ENCODE measurements at places on chromosomes 1 and 21.

DNA sequence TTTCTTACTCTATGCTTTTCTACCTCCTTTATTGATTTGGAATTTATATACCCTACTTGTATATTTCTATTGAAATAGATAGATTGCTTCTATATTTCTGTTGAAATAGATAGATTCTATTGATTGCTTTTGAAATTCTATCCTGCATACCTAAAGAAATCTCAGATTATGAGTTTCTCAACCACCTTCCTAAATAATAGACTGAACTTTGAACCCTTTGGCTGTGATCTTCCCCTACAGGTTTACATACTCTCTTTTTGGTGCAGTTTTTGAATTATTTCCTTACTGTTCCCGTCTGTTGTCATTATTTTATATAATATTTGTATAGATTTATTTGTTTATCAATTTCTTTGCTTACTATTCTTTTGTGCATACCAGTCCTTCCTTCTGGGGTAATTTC is 20.4 kb upstream of the CSF3R start:
- no peak for DNase-seq

DNA sequence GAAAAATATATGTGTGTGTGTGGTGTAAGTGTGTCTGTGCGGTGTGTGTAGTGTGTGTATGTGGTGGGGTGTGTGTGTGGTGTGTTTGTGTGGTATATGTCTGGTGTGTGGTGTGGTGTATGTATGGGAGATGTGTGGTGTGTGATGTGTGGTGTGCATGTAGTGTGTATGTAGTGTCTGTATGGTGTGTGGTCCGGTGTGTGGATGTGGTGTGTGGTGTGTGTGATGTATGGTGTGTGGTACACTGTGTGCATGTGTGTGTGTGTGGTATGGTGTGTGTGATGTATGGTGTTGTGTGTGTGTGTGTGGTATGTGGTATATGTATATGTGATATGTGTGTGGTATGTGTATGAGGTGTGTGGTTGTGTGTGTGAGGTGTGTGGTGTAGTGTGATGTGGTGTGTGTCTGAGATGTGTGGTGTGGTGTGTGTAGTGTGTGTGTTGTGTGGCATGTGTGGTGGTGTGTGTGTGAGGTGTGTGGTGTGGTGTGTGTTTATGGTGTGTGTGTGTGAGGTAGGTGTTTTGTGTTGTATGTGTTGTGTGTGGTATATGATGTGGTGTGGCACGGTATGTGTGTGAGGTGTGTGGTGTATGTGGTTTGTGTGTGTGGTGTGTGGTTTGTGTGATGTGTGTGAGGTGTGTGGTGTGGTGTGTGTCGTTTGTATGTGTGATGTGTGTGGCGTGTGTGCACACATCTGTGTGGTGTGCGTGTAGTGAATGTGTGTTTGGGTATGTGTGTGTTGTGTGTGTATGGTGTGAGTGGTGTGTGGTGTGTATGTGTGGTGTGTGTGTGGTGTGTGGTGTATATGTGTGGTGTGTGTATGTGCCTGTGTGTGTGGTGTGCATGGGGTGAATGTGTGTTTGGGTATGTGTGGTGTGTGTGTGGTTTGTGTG is 35.3 kb upstream of the ABCG1 start:
- no peak for DNase-seq

DNA sequence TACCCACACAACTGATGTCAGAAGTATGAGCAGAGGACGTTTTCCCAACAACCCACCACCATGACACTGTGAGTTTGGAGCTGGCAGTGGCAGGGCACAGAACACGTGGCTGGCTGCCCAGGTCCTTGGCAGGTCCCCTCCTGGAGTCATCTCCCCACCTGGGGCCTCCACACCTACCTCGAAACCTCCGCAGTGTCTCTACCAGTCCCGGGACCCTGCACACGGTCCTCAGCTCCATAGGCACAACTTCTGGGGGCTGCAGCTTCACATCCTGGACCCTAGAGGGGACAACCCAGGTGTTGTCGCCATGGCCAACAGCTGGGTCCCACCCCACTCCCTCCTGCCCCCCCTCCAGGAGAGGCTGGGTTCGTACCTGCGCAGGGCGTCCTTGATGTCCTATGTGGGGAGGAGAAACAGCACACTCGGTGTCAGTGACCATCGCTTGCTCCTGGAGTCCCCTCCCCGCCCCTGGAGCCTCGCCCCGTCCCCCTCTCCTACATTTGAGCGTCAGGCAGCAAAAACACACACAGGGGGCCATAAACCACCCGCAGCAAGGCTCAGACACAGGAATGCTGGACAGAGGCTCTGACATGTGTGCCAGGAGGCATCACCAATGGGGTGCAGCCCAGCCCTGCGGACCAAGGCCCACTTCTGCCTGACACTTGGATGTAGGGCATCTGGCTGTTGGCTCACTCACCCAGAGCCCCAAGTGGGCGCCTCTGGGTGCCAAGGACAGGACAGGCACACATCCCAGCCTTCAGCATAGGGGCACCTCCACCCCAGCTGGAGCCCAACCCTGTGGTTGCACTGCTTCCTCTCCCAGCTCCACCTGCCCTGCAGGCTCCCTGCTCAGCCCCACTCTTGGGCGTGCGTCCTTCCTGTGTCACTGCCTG is 9.6 kb downstream of the TRIM11 start:
- no peak for DNase-seq

GRCh38 chr21:43593078-43593477 is 66.2 kb downstream of the HSF2BP start:
- DNase-seq: no peak

GRCh38 chr1:71089536-71090270 is 8.9 kb upstream of the ZRANB2 start:
- no peak for DNase-seq

DNA sequence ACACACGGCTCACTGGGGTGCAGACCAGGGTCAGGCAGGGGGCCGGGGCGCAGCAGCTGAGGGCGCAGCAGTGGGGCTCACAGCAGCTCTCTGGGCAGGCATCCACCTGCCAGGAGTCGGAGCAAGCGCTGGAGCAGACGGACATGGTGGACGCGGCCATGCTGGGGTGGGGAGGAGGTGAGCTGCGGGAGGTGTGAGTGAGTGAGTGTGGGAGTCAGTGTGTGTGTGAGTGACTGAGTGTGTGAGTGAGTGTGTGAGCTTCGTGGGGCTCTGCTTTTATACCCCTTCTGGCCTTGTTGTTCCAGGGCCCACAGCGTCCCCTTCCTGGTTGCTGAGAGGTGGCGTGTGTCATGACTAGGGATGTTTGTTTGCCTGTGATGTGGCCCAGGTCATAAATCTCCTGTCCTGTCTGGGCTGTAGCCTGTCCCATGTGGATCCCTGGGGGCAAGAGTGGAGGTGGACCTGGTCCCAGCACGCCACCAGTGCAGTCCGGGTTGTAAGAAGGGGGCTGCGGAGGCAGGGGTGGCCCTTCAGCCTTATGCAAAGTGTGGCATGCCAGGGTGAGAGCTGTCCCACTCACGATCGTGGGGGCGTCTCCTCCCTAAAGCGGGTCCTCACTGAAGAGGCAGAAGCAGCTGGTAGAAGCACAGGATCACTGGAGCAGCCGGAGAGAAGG is at the start of gene KRTAP10-1:
Gene KRTAP10-1 (minus strand): TSS at position 205 of the 676 bp plus-strand sequence. CDS start 45 bp downstream, at position 160.
- DNase-seq: no peak

- DNase-seq: no peak
Observed at GRCh38 chr21:32335601-32336575, 37.2 kb downstream of the MRAP start.

DNA sequence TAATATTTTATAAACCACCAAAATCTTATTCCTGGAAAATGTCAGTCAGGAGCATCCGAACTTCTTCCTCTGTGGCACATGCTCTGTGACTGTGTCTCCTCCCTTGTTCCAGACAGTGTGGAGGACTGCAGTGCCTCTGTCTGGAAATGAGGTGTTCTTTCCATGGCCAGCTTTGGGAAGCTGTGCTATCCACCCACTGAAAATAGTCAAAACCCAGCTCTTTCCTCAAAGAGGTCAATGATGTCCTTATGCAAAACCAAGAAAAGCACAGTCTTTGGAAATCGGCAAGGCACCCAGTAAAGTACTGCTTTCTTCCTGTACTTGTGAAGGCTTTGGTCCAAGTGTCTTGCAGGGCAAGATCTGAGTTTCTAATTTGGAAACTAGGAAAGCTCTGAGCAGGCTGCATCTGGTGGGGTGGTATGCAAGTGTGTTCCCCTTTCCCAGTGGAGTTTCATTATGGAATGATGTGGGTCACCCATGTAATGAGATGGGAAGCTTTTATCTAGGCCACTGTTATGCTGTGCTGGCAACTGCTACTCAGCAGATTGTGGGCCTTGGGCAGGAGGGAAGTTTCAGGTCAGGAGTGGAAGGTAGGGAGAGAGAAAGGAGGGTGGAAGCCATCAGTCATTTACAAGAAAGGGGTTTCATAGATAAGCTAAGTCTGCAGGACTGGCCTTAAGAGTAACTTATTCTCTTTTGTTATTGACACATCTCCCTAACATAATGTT is 6.0 kb downstream of the KIAA0040 start:
- no peak for DNase-seq

- DNase-seq: no peak
Observed at GRCh38 chr1:164636757-164637156, 77.8 kb downstream of the PBX1 start.

DNA sequence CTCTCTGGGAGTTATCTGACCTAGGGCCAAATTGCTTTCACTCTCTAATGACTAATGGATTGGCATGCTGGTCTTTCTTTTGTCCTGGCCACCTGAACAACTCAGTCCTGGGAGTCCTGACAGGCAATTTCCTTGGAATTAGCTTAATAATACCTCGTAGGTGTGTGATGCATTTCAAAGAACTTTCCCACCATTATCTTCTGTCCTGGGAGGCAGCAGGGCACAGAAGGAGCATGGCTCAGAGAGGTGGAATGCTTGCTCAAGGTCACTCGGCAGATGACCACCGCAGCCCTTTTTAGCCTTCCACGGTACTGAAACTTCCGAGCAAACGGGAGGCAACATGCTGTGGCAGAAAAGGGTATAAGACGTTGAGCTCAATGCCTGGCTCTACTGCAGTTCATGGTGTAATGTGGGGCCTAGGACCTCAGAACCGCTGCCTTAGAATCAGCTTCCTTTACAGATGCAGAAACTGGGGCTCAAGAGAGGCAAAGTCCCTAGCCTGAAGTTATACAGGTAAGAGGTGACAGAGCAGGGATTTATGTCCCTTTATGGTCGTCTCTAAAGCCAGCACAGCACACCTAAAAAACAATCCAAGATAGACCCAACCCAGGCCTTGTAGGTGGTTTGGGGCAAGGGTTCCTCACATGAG is 3.2 kb downstream of the ID3 start:
- no peak for DNase-seq

- DNase-seq: no peak
Observed at GRCh38 chr1:13443335-13443979, 33.2 kb downstream of the PRAMEF20 start.

DNA sequence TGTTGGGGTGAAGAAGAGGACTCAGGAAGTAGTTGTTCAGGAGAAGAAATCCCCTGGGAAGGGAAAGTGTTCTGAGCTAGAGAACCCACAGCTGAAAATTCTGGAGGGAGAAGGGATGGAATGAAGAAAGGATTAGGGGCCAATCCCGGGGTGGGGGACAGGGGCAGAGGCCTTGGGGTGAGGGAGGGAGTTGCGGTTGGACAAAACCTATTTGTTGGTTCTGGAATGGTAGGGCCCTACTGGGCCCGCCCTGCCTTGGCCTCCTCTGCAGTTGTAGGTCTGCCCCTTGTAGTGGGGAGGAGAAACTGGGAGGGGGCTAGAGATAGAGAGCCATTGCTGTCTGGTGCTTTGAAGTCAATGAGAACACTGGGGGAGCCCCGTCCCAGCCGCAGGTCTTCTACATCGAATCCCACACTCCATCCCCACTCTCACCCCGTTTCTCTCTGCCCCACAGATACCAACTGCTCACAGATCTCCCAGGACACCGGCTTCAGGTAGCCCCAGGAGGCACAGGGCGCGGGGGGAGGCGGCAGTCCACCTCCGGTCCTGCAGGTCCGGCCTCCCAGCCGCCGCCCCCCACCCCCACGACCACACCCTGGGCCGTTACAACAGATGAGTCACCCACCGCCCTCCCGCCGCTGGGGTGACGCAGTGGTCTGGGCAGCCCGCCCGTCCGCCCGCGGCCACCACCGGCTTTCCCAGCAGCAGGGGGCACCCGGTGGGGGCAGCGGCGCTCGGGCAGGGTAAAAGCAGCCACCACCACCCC is 1.1 kb downstream of the TAGLN2 start:
- DNase-seq: peak; percentile 55

DNA sequence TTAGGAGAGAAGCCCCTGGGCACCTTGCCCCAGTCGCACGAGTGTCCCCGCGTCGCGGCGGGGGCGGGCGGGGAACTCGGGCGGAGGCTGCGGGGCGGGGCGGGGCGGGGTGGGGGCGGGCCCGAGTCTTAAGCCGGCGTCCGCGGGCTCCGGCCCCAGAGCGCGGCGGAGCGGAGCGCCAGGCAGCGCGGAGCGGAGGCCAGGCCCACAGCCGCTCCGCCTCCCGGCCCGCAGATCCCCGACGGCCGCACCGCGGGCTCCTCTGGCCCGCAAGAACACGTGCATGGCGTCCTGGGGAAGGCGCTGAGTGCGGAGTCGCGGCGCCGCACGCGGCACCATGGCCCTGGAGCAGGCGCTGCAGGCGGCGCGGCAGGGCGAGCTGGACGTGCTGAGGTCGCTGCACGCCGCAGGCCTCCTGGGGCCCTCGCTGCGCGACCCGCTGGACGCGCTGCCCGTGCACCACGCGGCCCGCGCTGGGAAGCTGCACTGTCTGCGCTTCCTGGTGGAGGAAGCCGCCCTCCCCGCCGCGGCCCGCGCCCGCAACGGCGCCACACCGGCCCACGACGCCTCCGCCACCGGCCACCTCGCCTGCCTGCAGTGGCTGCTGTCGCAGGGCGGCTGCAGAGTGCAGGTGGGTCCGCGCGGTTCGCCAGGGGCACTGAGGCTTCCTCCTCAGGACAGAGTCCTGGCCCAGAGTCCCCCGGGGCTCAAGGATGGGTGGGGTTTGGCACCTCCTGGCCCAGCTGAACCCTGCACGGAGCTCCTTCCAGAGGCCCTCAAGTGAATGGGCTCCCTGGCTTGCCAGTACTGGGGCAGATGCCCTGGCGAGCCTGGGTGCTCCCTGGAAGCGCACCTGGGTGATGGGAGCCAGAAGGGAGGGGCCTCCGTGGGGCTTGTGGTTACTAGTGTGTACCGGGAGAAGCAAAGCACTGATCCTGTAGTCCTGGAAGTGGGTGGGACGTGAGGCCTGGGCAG is at the start of gene ESPN:
Gene ESPN (plus strand): TSS at position 158 of the 975 bp plus-strand sequence. CDS start 180 bp downstream, at position 338.
- DNase-seq: no peak

- peak; percentile 33 for DNase-seq
Observed at GRCh38 chr1:110210604-110211495, 736 bp downstream of the KCNC4 start.

- no peak for DNase-seq
Observed at GRCh38 chr1:170604065-170604464, 59.9 kb upstream of the PRRX1 start.

DNA sequence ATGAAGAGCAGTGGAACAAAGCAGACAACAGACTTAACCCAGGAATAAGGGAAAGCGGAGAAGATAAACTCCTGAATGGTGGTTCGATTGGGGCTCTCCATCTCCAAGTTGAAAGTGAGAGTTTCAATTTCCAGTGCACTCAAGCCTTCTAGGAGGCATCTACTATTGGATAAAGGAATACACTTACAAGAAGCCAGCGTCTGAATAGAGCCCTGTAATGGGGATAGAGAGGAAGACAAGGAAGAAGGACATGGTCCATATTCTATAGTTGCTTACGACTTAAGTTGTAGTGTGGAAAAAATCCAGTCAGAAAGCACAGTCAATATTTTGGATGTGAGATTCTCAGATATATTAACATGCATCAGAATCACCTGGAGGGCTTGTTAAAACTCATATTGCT is at the start of gene OR6K2:
Gene OR6K2 (minus strand): TSS at position 101 of the 400 bp plus-strand sequence. CDS start 0 bp downstream, at position 101.
- DNase-seq: no peak

- no peak for DNase-seq
Observed at GRCh38 chr1:222918801-222919477, 104.1 kb downstream of the DISP1 start.
